ENCODE measurements at places on chromosomes 3 and 15. TPM values are rescaled to one million over a fixed set of nuclear protein-coding genes. Genes with fewer than 3 reads are reported as not detected.

DNA sequence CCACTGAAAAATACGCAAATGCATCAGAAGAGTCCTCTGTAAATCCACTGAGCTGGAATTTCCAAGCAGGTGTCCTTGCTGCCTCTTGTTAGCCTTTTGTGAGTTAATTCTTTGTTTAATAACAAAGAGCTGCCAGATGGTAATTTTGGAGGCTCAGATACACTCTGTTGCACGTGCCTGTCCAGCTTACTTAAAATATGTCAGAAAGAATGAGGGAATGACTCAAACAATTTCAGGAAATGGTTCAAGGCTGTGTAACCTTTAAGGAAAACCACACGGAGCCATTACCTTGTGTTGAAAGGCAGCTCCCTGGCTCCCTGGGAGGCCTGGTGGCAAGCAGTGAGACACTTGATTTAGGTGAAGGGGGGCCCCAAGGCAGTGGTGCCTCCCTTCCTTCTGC lies 302.2 kb upstream of the CTDSPL start:
- DNase-seq, result no peak

GRCh38 chr3:17894434-17895060 lies 152.1 kb upstream of the TBC1D5 start:
- DNase-seq, result no peak

DNA sequence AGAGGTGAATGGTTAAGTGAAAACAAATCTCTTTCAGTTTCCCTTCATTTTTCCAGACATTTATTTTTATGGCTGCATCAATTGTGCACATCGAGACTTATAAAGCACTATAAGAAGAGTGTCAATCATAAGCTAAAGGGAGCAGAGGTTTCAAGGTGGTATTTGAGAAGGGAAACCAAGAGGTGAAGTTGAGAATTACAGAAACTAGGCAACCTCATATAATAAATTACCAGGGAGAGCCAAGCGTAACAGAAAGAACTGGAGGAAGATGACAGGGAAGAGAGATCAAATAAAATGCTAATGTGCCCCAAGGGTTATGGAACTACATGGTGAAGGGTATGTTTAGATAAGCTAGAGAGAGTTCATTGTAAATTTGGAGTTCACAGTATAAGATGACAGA lies 6.3 kb upstream of the CCDC54 start:
- no peak for DNase-seq

DNA sequence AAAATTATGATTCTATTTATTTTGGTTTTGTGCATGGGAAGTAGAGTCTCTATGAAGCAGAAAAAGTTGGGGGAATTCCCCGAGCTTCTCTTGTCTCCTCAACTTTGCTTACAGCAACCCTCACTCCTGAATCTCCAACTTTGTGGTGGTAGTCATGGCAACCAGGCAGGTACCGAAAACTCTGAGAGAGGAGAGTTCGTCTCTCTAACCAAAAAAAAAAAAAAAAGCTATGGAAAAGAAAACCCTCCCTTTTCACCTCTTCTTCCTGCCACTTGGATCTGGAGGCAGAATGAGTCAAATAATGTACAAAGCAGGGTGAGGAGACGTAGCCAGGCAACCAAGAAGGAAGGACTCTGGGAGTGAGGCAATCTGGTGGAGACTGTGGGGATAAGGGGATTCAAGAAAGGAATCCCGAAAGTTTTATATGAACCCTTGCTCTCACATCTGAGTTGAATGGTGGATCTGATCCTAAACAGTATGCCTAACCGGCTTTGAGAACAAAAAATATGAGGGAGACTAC lies 108.1 kb downstream of the PLOD2 start:
- DNase-seq, result no peak

GRCh38 chr3:158456114-158456513 lies 114.9 kb upstream of the MLF1 start:
- no peak for DNase-seq

- DNase-seq, result no peak
Measured at GRCh38 chr3:134339913-134340312, 34.3 kb downstream of the AMOTL2 start.

- DNase-seq, result no peak
Measured at GRCh38 chr15:52082197-52083036, 30.2 kb downstream of the BCL2L10 start.

DNA sequence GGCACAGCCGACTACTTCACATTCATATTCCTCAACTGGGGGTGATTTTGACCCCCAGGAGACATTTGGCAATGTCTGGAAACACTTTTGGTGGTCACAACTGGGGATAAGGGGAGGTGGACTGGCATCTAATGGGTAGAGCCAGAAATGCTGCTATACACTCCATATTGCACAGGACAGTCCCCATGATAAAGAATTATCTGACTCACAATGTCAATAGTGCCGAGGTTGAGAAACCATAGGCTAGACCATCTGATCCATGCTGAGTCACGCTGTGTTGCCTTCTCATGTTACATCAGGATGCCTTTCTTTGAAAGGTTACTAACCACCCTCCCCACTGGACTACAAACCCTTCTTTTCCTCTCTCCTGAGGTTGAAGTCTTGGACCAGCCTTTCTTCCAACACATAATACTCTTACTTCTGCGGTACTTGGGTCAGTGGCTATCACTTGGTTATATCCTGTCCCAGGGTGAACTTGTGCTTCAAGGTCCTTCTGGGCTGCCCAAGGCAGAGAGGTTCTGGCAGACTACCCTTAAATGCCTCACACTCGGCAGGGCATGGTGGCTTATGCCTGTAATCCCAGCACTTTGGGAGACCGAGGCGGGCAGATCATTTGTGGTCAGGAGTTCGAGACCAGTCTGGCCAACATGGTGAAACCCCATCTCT lies 68.8 kb downstream of the CTNNB1 start:
- DNase-seq, result peak; percentile 36

DNA sequence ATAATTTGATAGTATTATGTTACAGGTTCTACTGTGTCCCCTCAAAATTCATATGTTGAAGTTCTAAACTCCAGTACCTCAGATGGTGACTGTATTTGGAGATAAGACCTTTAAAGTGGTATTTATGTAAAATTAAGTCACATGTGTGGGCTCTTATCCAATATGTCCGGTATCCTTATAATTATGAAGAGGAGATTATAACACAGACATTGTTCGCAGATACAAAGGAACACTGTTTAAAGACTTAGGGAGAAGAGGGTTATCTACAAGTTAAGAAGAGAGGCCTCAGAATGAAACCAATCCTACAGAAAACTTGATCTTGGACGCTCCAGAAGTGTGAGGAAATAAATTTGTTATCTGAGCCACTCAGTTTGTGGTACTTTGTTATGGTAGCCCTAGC lies 50.9 kb downstream of the DPH6 start:
- DNase-seq, result no peak

GRCh38 chr3:73470860-73471259 lies 153.9 kb downstream of the PDZRN3 start:
- no peak for DNase-seq

DNA sequence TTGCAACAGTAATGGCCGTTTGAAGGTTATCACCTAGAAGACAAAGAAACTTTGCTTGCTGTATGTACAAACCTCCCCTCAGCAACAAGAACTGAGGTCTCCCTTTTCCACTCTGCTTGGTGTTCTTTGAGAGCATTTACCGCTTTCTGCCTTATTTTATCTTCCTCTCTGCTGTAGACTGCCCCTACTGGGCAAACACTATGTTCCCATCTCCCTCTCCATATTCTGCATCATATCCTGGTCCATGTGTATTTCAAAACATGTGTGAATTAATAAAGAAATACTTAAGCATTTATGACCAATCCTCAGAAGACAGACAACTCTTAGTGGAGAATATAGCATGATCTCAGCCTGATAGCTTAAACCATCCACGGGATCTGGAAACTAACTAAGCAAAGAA lies 64.4 kb downstream of the ATP13A5 start:
- DNase-seq, result no peak

DNA sequence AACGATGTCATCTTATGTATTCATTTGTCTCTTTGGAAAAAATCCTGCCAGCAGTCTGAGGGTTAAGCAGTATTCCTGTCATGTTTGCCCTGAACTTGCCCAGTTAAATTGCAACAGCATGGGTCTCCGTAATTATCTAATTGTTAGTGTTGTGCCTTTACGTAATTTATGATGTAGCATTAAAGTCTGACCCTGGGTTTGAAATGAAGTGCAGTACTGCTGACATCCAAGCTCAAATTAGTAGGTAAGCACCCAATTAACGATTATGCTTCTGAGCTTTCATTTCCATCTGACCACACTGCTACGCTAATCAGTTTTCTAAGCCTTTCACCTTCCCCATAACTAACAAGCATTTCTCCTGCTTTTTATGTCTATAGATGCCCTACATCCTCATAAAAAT lies 241.8 kb downstream of the ARRDC4 start:
- DNase-seq, result no peak

- no peak for DNase-seq
Measured at GRCh38 chr15:68471541-68471940, 39.6 kb upstream of the ITGA11 start.

DNA sequence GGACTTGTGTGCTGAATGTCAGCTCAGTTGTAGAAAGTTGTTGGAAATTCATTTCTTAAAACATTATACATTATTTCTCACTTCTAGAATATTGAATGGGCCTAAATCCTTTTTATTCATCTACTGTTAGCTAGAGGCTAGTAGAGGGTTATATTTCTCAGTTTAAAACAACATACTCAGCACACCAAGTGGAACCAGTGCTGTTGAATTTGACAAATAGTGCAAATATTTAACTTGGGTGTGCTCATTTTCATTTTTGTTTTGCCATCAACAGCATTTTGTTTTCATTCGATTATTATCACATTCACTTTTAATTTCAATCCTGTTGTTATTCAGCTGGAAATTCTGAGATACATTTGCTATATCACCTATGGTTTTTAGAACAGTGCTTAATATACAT lies 269.4 kb upstream of the PEX5L start:
- no peak for DNase-seq

DNA sequence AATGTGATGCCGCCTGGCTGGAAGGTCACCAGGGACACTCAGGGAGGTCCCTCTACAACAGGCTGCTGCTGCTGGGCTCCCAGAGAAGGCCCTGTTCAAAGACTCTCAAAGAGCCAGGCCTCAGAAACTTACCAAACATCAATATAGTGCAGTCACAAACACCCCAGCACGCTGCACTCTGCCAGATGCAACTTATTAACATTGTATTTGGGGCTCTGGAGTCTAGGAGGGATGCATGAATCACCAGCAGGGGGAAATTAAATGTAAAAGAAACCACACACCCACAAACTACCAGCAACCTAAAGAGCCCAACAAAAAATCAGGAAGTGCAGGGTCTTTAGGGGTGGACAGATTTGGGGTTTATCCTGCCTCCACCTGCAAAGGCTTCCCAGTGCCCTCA lies 74.6 kb upstream of the SPATA12 start:
- DNase-seq, result no peak

DNA sequence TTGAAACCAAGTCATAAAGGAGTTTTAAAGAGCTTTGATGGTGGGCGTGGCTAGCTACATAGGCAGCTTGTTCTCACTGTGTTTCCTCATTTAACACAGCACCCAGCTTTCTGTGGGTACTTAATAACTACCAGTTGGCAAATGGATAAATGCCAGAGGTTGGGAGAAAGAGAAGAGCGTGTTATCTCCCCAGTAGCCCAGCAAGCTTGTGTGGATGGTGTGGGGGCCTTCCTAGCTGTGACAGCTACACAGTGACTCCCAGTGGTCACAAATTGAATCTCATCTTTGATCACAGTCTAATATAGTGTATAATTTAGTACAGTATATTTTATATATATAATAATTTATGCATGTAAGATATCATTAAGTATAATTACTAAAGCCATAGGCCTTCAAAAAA lies 984.1 kb downstream of the EPHA3 start:
- DNase-seq, result no peak

DNA sequence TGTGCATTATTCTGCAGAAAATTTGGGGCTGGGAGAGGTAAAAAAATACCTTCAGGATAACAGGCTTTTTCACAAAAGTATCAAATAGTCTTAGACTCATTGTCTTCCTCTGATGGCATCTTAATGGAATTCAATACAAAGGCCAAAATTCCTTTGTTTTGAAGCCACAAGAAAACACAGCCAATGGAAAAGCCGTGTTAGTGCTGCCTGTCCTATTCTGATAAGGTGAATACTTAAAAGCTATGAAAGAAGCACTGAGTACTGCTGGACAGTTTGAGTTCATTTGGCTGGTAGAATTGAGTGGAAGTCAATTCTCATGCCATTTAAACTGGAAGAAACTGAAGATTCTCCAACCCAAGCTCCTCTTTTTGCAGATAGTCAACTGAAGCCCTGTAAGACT lies 395.3 kb upstream of the TPRG1 start:
- no peak for DNase-seq

DNA sequence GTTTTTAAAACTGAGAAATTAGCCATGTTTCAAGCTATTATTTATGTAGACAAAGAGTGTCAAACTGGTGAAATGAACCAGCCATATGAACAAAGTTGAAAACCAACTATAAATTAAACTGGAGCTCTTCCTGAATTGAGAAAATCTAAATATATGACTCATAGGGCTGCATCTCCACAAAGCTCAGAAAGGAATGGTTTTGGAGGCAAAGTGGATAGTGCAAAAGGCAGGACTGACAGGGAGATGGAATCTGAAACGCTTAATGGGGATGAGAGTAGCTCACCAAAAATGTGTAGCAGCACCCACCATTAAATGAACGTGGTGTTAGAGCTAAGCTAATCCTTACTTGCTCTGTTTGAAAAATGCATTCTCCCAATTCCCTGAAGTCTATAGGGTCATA lies 1066.0 kb downstream of the AGBL1 start:
- no peak for DNase-seq

- DNase-seq, result no peak
Measured at GRCh38 chr3:57961828-57962447, 46.3 kb upstream of the FLNB start.

DNA sequence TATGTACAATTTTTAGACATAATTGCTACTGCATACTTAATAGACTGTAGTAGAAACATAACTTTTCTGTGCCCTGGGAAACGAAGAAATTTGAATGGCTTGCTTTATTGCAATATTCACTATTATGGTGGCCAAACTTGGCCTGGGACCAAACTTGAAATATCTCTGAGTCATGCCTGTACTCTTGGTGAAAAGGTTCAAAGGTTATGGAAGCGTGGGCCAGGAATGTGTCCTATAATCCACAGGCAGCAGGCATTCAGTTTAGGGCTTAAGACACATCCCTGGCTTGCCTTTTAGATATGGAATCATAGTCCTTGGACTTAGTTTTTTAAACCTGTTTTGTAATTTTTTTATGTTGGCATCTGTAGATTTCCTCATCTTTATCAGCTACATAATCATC lies 124.3 kb downstream of the LRIG1 start:
- no peak for DNase-seq

The ANKRD34C gene
- total RNA-seq, result not detected

The ANAPC13 gene
- 55.4 TPM for total RNA-seq

The LMAN1L gene
- not detected for total RNA-seq

The ASB14 gene
- not detected for total RNA-seq

The ITIH4 gene
- 0.29 TPM for total RNA-seq

The GOLGA6L10 gene
- total RNA-seq, result 0.73 TPM

The KBTBD13 gene
- not detected for total RNA-seq

The PSTPIP1 gene
- not detected for total RNA-seq

Data from glomerular endothelial cell (primary cell).